ENCODE measurements at places on chromosomes 5 and 9.

DNA sequence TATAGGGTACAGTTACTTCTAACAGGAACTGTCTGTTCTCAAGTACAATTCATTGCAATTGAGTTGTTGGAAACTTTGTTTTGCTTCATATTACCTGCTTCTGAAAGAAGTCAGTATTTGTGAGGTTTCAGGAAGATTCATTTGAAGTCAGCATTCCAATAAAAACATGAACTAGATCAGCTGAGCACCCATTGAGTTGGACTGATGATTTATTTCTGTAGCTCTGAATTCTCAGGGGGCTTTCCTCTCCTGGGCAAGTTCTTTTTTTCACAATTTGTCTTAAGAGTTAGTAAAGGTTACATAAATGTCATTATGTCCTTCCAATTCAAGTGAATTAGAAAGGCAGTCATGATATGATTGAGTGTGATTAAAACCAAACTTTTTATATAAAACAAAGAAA lies 16.2 kb upstream of the KIF2A start:
- no peak for DNase-seq

DNA sequence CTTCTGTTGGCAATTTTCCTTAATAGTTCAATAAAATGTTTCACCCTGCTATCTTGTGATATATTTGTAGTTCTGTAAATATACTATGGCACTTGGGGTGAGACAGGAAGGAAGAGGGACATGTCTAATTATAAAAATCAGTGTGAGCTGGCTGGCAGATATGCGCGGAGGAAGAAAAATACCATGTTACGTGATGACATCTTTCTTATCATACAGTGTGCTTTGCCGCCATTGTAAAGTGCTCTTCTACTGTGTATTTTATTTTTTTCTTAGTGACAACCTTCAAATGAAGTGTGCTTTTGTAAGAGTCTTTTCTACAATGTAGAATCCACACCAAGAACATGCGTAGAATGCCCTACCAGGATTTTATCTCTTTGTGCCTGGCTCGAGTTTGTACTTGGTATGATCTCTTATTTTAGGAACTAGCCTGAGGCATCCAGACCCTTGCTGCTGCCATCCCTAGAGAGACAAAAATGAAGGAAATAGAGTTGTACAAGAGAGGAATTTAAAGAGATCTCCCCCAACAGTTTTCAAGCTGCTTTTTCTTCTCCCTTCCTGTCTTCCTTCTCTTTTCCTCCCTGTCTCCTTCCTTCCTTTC lies 46.7 kb upstream of the RIOK2 start:
- no peak for DNase-seq

- no peak for DNase-seq
These were observed 1.4 kb downstream of the OTULIN start for GRCh38 chr5:14665949-14666348.

DNA sequence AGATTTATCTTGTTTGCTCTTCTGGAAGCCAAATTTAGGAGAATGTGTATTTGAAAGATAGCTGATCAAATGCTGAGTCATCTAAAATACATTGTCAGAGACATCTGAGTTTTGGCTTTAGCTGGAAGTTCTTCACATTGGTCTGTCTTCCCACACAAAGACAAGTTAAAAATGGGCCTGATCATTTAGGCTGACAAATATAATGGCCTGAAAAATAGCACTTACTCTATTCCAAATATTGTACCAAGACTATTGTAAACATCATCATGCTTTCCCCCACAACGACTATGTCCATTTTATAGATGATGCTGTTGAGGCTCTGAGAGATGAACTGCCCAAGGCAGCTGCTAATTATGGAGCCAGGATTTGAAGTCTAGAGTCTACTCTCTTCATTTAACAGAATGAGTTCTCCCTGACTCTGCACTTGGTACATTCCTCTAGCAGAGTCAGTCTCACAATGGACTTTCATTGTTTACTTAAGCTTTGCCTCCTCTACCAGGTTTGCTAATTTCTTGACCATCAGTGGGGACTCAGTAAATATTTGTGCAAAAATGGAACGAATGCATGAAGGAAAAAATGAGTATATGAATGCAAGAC lies 619.4 kb upstream of the KLF4 start:
- no peak for DNase-seq

GRCh38 chr5:89097103-89097502 lies 214.1 kb upstream of the MEF2C start:
- DNase-seq, result no peak
